ENCODE measurements at places on chromosomes 2 and 18.

GRCh38 chr2:207865210-207865609, 95.5 kb upstream of the FZD5 start:
- DNase-seq = no peak

DNA sequence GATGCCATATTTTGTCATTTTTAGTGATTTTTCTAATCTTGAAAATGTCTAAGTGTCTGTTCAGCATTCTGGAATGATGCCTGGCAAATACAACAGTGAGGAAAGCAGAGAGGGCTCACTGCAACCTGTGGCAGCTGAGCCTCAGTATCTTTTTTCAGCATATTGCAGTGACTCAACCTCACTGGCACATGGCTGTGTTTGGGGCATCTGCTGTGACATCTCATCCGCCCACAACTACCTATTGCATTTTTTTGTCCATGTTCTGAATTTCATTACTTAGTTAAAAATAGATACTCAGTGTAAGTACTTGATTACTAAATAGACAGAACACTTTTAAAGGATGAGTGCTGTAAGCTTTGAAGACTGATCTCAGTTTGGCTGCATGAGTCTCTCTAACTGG, 10.7 kb downstream of the BABAM2 start:
- DNase-seq = no peak

DNA sequence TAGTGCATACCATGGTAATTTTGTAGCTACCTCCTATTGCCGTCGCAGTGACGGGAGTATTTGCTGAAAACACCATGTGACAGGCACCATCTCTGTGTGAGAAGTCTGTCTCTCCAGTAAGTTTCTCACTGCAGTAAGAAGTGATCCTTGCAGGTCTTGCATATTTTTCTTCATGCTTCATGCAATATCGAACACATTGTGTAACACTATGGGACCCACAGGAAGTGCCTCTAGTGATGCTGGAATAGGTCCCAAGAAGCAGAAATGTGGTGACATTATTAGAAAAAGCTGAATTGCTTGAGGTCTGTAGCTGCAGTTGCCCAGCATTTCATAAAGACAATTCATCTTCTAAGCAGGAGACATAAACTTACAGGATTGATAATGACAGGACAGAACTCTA, 167.6 kb downstream of the DCDC2C start:
- peak; percentile 30 for DNase-seq

- DNase-seq = peak; percentile 77
Observed at GRCh38 chr2:25362434-25363145, 20.9 kb upstream of the DNMT3A start.

DNA sequence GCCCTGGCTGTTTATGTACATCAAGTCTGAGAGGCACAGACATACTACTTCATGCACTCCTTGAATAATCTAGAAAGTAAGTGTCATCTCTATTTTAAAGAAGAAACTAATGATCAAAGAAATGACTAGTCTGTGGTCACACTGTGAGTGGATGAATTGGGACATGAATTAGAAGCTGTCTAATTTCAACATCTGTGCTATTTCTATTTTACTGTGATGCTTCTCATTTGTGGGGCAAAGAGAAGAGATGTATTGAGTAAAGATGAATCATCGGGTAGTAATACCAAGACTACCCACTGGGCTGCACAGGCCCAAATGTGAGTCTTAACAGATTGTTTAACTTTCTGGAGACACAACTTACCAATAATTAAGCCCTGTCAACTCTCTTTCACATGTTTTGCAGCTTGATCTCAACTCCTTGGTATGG, 42.4 kb upstream of the MTIF2 start:
- DNase-seq = peak; percentile 34

DNA sequence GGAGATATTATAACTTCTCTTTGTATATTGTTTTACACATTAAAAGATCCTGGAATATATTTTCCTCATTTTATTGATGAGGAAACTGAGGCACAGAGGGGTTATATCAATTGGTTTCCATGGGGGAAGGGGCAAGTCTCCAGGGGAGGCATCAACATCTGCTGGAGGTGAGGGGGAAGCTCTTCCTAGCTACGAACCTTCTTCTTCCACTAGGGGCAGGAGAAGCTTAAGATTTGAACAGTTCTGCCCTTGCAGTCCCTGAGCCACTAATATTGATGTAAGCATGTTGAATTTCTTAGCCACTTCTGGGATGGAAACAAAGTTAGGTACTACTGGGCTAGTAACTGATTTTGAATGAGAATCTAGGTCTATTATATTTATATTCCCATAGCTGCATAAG, 140.1 kb upstream of the AQP4 start:
- peak; percentile 72 for DNase-seq

DNA sequence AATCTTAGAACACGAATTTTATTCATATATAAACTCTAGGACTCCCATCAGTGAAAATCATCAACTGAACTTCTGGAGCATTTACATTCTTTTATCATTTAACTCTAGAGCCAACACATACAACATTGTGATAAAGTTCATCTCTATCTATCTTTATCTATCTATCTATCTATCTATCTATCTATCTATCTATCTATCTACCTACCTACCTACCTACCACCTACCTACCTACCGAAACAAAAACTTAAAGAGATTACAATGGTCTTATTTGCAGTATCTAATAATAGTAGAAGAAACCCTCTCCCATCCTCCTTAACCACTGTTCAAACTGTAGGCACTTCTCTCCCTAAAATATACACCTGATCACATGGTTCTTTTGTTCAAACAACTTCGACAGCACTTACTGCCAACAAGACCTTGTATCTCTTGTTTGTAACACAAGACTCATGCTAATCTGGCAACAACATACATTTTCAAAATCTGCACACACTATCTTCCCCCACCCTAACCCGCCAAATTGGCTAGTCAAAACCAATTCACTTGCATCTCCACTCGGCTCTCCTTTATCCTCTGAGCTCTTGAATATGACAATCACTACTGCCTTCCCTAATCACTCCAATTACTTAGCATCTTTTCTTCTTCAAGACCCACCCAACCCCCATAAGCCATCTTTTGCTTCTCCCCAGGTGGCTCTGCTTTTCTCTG, 69.0 kb downstream of the GORASP2 start:
- no peak for DNase-seq

GRCh38 chr2:171550613-171551012, 28.3 kb downstream of the CYBRD1 start:
- DNase-seq = no peak

DNA sequence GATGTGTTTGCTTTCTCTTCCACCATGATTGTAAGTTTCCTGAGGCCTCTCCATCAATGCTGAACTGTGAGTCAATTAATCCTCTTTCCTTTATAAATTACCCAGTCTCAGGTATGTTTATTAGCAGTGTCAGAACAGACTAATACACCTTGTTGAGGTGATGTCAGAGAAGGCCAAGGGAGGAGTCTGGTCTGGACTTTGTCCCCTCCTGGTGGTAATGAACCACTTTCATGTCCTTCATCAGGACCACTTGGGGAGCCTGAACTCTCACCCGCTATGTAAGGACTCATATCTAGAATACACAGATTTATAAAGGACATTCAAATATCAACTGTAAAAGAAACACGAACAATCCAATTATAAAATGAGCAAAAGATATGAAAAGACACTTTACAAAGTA, 2.9 kb upstream of the CTAGE1 start:
- DNase-seq = no peak

DNA sequence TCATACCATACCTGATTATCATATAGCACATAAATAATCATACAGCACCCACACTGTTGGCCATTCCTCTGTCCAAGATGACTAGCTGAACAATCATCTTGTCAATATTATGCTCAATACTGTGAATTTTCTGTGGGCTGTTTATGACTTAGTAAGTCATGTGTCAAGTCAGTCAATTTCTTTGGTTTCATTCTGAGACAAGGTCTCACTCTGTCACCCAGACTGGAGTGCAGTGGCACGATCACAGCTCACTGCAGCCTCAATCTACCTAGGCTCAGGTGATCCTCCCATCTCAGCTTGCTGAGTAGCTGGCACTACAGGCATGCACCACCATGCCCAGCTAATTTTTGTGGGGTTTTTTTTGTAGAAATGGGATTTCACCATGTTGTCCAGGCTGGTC, 5.7 kb downstream of the MCM6 start:
- DNase-seq = no peak

DNA sequence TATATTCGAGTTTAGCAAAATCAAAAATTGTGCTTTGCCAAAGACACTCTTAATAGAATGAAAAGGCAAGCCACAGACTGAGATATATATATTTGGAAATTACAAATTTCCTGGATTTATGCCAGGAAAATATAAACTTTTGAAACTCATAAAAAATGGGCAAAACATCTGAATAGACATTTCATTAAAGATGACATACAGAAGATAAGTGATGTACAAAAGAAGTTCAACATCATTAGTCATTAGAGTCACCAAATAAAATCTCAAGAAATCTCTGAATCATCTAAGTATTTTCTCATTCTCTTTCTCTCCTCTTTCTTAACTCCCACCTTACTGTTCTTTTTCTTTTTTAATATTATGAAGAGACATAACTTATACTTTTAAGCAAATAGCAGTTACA, 921.1 kb downstream of the DSC3 start:
- DNase-seq = no peak

DNA sequence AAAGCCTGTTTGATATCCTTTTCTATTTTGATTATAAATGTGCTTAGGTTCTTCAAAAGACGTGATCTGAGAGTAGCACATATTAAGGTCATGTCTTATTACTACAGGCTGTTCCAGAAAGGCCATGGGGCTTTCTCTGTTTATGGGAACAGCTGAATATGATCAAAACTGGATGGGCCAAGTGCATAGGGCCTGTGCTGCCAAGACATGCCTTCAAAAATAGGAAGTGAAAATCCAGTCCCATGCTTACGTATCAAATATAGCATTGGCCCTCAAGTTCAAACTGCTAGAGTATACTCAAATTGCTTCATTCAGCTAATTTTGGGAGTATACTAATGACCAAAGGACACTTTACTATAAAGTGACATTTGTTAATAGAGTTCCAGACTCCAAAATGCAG, 24.1 kb downstream of the SLC25A52 start:
- DNase-seq = no peak

GRCh38 chr18:136433-136832, 21.9 kb upstream of the USP14 start:
- no peak for DNase-seq

- DNase-seq = no peak
Observed at GRCh38 chr2:177295484-177295883, 31.0 kb upstream of the NFE2L2 start.

- no peak for DNase-seq
Observed at GRCh38 chr2:48213646-48214045, 307.3 kb upstream of the FBXO11 start.

DNA sequence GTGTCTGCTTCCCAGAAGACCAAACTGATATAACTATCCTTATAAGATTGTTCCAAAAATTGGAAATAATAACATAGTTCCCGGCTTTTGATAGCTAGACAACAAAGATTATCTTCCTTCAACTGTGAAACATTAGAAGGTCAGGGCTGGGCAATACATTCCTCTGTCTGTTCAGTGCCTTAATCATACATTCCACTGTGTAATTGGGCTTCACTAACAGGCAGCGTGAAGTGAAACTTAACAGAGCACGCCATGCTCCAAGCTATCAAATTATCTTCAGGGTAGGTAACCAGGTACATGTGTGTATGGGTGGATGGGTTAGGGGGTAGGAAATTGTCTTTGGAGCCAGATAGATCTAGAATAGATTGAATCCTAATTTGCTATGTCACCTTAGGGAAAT, 23.5 kb upstream of the ARL5A start:
- DNase-seq = no peak

Measured in Kasumi-1 (cell line).